ENCODE measurements at places on chromosomes 1 and 21.

DNA sequence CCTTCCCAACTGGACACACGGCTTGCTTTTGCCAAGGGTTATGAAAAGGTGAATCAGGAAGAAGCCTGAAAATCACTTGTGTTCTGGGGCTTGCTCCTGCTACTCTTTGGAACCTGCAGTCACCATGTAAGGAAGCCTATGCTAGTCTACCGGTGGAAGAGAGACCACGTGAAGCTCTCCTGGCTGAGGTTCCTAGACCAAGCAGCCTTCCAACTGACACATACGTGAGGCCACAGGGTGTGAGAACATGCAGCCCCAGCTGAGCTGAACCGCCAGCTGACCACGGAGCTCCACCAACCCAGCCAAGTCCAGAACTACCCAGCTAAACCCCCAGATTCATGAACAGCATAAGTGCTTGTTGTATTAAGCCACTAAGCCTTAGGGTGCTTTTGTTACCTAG lies 72.8 kb upstream of the KRTAP19-8 start:
- peak; percentile 30 for DNase-seq

DNA sequence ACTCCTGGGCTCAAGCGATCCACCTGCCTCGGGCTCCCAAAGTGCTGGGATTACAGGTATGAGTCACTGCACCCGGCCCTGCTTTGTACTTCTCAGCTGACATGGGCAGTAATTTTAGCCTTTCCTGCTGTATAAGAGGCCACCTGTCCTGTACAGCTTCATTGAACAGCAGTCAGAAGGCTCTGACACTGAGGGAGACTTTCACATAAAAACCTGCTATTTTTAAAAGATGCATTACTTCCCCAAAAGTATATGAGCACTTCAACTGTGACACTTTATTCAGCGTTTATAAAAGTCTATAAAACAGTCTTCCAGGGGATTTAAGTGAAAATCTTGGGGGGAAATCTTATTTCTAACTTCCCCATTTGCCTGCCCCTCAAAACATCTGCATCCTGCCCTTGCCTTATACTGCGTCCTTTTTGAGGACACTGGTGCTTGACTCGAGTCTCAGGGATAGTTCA lies 17.6 kb downstream of the RNU5D-1 start:
- DNase-seq: no peak

- no peak for DNase-seq
Measured at GRCh38 chr1:51543858-51544257, 24.8 kb upstream of the EPS15 start.

DNA sequence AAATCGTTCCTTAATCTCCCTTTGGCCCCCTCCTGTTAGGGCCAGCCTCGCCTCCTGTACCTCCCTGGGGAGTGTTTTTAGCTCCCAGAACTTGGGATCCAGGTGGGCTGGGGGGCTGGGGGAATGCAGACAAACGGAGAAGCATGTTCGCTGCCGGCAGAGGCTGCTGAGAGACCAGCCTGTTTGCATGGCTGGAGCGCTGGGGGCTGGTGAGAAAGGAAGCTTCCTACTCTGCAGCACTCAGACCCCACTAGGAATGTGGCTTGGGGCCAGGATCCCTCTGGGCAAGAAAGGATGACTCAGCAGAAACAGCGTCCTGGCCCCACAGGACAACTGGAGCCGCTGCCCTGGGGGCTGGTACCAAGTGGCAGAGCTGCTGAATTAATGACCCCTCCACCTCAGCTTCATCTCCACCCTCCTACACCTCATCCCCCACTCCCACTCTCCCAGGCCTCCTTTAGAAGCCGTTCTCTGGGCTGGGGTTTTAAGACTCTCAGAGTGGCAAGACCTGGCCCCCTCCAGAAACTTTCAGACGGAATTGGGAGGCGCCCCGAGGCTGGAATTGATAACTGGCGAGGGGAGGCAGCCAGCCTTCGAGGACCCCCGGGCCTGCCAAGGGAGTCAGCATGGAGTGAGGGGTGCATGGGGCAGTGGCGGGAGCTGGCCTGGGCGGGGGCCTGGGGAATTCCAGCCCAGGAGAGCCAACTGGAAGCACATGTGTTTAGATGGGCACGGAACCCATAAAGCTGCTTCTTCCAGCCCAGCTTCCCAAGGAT lies 28.5 kb upstream of the EPS8L3 start:
- peak; percentile 96 for DNase-seq

DNA sequence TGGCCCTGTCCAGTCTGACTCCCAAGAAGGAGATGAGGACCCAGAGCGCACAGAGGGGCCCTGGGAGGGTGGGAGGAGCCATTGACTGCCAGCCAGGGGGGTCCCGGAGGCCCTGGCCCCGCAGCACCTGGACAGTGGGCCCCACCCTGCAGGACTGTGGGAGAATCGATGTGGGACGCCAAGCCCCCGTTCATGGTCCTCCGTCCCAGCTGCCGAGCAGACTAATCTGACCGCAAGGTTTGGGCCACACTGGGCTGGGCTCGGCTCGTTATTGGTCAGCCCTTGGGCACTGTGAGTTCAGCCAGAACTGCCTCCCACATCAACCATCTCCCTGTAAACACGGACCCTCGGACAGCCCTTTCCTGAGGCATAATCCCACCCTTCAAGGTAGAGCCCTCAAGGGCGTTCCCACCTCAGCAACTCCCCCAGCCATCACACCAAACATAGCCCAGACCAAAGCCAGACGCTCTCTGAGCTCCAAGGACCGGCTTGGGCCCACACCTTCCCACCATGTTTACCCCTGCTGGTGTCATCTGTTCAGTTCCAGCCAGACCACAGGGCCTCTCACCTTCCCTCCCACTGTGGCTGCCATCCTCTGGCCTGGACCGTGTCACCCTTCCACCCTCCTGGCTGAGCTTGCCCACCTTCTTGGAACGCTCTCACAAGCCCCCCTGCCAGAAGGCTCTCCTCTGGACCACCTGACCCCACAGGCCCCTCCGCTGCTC lies 16.2 kb upstream of the POFUT2 start:
- DNase-seq: no peak

GRCh38 chr1:193299038-193299437 lies 112.6 kb upstream of the B3GALT2 start:
- no peak for DNase-seq

DNA sequence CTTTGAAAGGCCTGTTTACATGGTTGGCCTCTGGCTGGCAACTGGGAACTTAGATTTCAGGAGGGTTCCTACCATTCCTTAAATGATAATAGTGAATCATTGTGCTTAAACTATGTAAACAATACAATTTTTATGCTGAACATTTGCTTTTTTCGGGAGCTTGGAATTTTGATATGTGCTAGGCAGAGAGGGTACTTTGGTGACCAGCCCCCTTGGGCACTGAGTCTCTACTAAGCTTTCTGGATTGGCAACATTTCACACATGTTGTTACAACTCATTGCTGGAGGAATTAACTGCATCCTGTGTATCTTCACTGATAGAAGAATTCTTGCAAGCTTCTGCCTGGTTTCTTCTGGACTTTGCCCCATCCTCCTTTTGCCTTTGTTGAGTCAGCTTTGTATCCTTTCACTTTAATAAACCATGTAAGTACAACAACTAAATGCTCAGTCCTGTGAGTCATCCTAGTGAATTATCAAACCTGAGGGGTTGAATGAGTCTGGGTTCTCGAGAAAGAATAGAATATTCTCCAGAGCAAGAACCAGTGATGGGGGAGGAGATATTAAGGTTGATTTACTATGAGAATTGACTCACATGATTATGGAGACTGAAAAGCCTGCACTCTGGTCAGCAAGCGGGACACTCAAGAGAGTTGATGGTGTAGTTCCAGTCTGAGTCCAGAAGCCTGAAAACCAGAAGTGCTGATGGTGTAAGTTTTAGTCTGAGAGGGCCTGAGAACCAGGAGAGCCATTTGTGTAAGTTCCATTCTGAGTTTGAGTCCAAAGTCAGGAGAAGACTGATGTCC lies 3.1 kb upstream of the SLC16A4 start:
- peak; percentile 87 for DNase-seq

DNA sequence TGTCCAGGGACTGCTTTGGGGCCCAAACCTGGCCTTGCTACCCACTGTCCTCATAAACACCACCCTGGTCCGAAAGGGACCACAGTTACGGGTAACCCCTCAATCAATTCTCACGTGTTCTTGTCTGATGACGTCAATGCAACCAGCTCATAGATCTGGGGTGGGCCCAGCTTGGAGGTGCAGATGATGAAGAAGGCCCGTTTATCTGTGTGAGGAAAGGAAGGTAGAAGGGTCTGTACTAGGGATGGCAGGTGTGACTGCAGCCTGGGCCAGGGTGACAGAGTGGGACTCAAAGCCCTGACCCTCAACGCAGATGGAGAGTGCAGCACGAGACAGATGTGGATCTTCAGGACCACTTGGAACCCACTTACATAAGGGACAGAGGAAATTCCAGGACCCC lies 22.1 kb downstream of the LRRC71 start:
- DNase-seq: no peak

DNA sequence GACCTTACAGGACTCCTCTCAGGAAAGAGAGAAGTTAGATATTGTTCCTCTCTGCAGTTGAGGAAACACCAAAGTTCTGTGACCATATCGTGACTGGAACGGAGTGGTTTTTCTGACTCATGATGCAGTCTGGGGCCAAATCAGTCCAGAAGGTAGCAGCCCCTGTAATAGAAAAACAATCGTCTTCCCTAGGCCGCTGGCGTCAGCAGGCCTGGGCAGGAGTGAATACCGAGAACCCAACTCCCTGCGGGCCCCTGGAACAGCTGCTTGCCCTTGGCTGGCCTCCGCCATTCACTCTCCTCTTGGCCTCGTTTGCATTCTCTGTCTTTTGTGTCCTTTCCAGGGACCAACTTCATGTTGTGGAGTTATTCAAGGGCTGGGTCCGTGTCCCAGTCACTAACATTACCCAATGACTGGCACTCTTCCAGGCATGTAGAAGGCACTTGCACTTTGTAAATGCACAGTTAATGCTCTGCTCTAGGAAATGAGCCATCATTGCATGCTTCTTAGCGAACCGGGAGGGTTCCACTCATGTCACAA lies 10.9 kb upstream of the CD101 start:
- DNase-seq: peak; percentile 85

DNA sequence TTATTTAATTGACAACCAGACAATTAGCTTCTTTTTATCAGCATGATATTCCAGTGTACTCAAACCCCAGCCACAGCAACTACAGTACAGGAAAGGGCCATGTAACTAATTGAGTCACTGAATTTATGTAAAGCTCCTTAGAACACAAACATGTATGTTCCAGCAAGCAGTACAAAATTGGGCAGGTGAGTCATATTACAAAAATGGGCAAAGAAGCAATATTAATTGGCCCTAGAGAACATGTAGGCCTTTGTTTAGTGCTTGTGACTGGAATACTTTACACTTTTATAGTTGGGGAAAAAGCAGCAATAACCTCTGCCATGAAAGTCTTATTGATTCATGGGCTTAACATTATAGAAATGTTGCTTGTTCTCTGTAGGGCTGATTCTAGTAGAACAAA lies 31.8 kb downstream of the CLEC20A start:
- DNase-seq: peak; percentile 65

DNA sequence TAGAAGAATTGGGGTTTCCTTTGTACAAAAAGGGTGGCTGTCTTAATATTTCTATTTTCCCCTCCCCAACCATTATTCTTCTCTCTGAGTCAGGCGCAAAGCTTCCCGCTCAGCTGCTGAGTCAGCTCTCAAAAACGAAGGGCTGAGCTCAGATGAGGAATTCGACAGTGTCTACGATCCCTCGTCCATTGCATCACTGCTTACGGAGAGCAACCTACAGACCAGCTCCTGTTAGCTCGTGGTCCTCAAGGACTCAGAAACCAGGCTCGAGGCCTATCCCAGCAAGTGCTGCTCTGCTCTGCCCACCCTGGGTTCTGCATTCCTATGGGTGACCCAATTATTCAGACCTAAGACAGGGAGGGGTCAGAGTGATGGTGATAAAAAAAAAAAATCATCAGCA lies 3.0 kb upstream of the TUFT1 start:
- peak; percentile 98 for DNase-seq

GRCh38 chr1:156608981-156609380 lies 7.7 kb upstream of the GPATCH4 start:
- DNase-seq: peak; percentile 40

GRCh38 chr1:41742219-41742618 lies 176.5 kb downstream of the HIVEP3 start:
- peak; percentile 82 for DNase-seq

GRCh38 chr1:200359610-200360163 lies 50.1 kb downstream of the ZNF281 start:
- DNase-seq: peak; percentile 71

- no peak for DNase-seq
Measured at GRCh38 chr1:201459052-201459451, 9.9 kb downstream of the PHLDA3 start.

Measured in choroid plexus epithelial cell (primary cell).